MCF 10A (cell line): ENCODE measurements at places on chromosomes 3 and 15. TPM values are rescaled to one million over a fixed set of nuclear protein-coding genes. Genes with fewer than 3 reads are reported as not detected.

DNA sequence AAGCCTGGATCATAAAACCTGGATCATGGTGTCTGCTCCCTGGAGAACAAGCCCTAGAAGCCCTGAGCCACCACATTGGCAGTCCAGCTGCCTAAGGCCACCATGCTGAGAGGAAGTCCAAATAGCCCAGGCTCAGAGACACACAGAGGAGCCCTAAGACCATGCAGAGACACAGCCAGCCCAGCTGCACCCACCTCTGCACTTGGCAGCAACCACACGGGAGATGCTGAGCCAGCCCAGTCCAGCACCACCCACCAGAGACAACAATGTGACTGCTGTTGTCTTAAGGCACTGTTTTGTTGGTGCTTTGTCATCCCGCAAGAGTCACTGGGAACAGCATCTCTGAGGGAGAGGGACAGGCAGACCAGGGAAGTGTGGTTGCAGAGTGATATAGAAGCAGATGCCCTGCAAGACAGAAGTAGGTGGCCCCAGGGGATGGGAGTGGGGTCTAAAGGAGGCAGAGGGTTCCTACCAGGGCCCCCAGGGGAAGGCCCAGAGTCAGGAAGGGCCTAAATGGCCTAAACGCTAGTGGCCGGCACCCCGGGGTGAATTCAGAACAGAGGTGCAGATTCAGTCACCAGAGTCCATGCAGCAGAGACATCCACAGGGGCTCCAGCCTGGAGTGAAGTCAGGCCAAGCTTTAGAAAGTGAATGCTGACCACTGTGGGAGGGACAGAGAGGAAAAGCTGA is 105.4 kb upstream of the PRR20G start:
- H3K36me3 ChIP-seq, result no peaks in the 10 kb centered on the region
- H3K4me1 ChIP-seq, result peaks cover 14% of the 10 kb centered on the region
- H3K4me3 ChIP-seq, result no peak overlapping the region
- no peak overlapping the region for H3K27ac ChIP-seq

DNA sequence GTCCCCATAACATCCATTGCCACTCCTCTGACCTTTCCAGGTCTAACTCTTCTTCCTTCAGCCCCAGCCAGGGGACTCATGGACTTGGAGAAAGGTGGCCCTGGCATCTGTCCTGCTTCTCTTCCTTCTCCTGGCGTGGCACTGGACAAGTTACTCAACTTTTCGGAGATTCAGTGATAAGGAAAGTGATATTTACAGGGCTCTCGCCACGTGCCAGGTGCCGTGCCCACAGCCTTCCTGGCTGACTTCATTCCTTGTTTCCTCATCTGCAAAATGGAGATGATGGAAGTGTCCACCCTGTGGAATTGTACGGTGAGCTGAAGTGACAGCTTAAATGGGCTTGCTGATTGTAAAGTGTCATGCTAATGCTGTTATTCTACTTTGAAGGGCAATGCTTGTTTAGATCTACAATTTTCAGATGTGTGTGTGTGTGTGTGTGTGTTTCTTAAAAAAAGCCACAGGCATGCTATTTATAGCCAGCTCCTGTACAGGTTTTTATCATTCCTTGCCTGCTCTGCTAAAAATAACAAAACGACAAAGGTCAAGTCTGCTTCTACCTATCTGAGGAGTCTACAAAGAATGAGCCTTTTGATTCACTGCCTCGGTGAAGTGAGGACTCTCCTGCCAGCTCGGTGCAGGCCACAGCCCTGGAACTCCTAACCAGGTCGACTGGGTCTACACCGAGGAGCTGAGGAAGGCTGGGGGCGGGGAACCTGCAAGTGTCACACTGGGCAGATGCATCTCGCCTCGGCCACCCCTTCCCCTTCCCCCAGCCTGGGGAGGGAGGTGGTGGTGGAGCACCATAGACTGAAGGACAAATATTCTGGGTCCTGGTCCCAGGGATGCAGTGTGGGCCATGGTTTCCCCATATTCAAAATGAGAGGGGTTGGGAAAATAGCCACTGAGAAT is 11.4 kb upstream of the ATP2B2 start:
- no peak overlapping the region for H3K4me3 ChIP-seq
- peaks cover 59% of the 10 kb centered on the region for H3K27me3 ChIP-seq

GRCh38 chr15:80121546-80121945 is 31.3 kb upstream of the FAH start:
- H3K27ac ChIP-seq, result no peak overlapping the region
- peak; percentile 30 for DNase-seq
- H3K4me3 ChIP-seq, result no peak overlapping the region
- H3K36me3 ChIP-seq, result peaks cover 43% of the 10 kb centered on the region
- no peaks in the 10 kb centered on the region for H3K27me3 ChIP-seq
- peaks cover 6% of the 10 kb centered on the region for H3K4me1 ChIP-seq

GRCh38 chr15:67253101-67253500 is 1.4 kb downstream of the AAGAB start:
- peak overlapping the region; percentile 97 for H3K4me3 ChIP-seq
- peaks cover 19% of the 10 kb centered on the region for H3K4me1 ChIP-seq
- no peaks in the 10 kb centered on the region for H3K36me3 ChIP-seq
- no peaks in the 10 kb centered on the region for H3K27me3 ChIP-seq
- peak overlapping the region; percentile 99 for H3K27ac ChIP-seq

DNA sequence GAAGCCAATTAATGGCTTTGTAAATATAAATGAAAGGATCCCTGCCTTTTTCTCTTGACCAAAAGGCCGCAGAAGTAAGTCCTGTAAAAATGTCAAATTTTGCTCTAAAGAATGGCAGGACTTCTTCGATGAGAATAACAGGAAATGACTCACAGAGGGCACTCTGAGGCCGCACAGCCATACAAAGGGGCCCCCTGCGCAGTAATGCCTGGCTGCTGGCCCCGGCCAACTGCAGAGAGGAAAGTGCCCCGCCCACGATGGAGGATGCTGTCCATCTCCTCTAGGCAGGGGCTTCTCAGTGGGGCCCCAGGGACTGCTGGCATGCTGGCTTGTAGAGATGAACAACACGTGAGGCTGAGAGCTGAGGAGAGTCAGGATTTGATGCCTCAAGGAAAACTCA is 18.1 kb upstream of the SCN10A start:
- no peak overlapping the region for H3K27ac ChIP-seq
- no peak overlapping the region for H3K4me3 ChIP-seq
- peaks cover 10% of the 10 kb centered on the region for H3K4me1 ChIP-seq
- DNase-seq, result peak; percentile 69

GRCh38 chr15:32715276-32715675 is 2.5 kb upstream of the GREM1 start:
- H3K27ac ChIP-seq, result no peak overlapping the region
- H3K27me3 ChIP-seq, result no peaks in the 10 kb centered on the region
- H3K4me1 ChIP-seq, result no peaks in the 10 kb centered on the region
- H3K36me3 ChIP-seq, result no peaks in the 10 kb centered on the region
- no peak for DNase-seq
- no peak overlapping the region for H3K4me3 ChIP-seq

DNA sequence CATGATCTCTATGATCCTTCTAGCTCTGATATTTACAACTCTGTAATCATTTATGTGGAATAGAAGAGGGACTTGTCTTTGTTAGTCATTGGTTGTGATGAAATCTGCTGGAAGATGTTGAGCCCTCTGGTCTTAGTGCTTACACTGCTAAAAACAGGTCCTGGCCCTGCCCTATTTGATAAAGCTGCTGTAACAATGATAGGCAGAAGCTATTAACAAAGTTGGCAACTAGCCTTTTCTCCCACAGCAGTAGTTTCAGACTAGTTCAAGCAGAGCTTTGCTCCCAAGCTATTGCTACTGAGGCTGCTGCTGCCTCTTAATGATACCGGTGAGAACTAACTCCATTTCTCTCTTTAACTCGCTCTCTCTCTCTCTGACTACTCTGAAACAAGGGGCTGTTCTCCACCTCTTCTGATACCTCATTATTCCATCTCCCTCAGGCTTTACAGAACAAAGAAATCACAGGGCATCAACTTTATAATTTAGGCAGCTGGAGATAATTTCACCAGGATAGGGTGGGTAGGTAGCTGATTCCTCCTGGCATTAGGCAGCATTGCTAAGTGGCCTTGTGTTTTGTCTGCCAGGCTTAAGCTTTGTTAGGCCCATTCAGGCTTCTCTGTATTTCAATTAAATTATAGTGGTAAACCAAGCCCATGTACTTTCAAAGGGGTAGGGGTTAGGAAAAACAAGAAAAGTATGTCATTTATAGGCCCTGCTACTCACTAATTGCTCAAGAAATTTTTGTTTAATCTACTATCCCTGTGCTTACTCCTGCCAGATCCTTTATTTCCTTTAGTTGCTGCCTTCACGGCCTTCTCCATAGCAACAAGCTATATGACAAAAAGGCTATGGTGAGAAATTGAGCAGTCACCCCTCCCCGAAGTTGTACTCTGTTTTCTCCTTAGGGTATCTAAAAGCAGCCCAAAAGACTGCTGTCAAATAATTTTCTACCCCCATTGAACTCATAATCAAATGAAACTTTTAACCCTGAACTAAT is 139.6 kb downstream of the RBPMS2 start:
- peak; percentile 57 for DNase-seq
- peaks cover 14% of the 10 kb centered on the region for H3K4me1 ChIP-seq
- no peaks in the 10 kb centered on the region for H3K27me3 ChIP-seq
- H3K4me3 ChIP-seq, result no peak overlapping the region
- peaks cover 26% of the 10 kb centered on the region for H3K36me3 ChIP-seq
- peak overlapping the region; percentile 3 for H3K27ac ChIP-seq

The EPHB1 gene
- not detected in 2 replicates for total RNA-seq

The NTRK3 gene
- not detected in 2 replicates for total RNA-seq

The SLC9C1 gene
- not detected in 2 replicates for total RNA-seq

The SLC22A14 gene
- total RNA-seq, result 0.44 and 0.64 TPM in 2 replicates
